Pancreas (tissue), 10 donors: ENCODE measurements at places on chromosomes 1 and 21. TPM values are rescaled to one million over a fixed set of nuclear protein-coding genes. Genes with fewer than 3 reads are reported as not detected.

KRTAP11-1 gene
- total RNA-seq: not detected

- H3K4me3 ChIP-seq: no peak overlapping the region
- no peaks in the 10 kb centered on the region for H3K27me3 ChIP-seq
- H3K36me3 ChIP-seq: no peaks in the 10 kb centered on the region
- DNase-seq: no peak
- H3K27ac ChIP-seq: no peak overlapping the region
Measured at GRCh38 chr1:61071205-61072130, 10.9 kb upstream of the NFIA start.

GRCh38 chr1:174743654-174744561, 255.8 kb upstream of the CACYBP start:
- DNase-seq: no peak
- H3K27ac ChIP-seq: no peak overlapping the region
- H3K36me3 ChIP-seq: no peaks in the 10 kb centered on the region
- no peaks in the 10 kb centered on the region for H3K4me1 ChIP-seq
- H3K27me3 ChIP-seq: no peaks in the 10 kb centered on the region

- H3K27me3 ChIP-seq: no peaks in the 10 kb centered on the region
- no peak for DNase-seq
- H3K27ac ChIP-seq: no peak overlapping the region
- no peaks in the 10 kb centered on the region for H3K36me3 ChIP-seq
- no peaks in the 10 kb centered on the region for H3K4me1 ChIP-seq
- no peak overlapping the region for H3K4me3 ChIP-seq
Measured at GRCh38 chr1:201754353-201754752, 74.6 kb upstream of the IPO9 start.

GRCh38 chr1:114178936-114179335, 25.3 kb upstream of the SYT6 start:
- no peak overlapping the region for H3K4me3 ChIP-seq
- H3K4me1 ChIP-seq: peaks cover 3% of the 10 kb centered on the region
- H3K36me3 ChIP-seq: no peaks in the 10 kb centered on the region
- no peak for DNase-seq
- H3K27ac ChIP-seq: no peak overlapping the region

CDA gene
- 0.49 TPM for total RNA-seq

DNA sequence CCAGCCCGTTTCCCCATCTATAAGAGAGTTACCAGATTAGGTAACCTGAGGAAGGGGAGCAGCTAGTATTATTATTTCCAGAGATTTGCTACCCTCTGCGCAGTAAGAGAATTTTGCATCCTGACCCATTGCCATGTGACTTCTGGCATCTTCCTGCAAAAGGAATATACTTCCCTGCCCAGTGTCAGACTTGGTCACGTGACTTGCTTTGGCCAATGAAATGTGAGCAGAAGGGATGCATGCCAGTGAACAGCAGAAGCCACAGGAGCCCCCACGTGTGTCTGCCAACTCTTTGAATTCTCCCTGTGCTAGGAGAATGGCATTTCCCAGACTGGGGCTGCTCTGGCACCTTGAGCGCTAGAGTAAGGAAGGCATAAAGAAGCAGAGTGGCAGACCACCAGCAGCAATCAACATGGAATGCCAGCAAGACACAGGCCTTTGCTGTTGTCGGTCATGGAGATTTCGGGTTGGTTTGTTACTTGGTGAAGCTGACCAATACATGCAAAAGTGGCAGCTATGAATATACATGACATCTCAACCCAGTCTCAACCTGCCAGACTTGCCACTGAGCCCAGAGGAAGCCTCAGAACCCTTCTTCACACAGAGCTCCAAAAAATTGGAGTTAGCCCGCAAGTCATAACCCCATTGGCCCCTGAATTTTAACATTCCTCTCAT, 26.4 kb upstream of the SDHB start:
- no peak overlapping the region for H3K4me3 ChIP-seq
- no peak overlapping the region for H3K27ac ChIP-seq
- DNase-seq: no peak
- no peaks in the 10 kb centered on the region for H3K4me1 ChIP-seq
- H3K36me3 ChIP-seq: no peaks in the 10 kb centered on the region
- H3K27me3 ChIP-seq: no peaks in the 10 kb centered on the region

DNA sequence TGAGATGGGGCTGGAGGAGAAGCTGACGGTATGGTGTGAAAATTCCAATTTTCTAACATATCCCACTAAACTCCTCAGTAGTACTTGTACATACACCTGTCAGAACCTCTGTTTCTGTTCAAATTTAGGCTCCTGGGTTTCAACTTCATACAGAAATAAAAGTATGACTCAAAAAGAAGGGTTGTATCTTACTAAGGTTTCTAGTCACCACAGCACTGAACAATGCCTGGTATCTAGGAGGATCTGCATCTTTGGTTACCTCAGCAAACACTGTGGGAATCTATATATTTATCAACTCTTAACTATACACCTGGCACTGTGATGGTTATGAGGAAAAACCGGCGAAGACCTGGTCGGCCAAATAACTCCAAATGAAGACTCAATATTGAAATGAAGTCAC, 13.8 kb downstream of the RBM34 start:
- no peak for DNase-seq
- H3K27me3 ChIP-seq: no peaks in the 10 kb centered on the region
- no peak overlapping the region for H3K27ac ChIP-seq
- H3K4me1 ChIP-seq: no peaks in the 10 kb centered on the region
- no peak overlapping the region for H3K4me3 ChIP-seq
- H3K36me3 ChIP-seq: no peaks in the 10 kb centered on the region

HES2 gene
- 0.31 TPM for total RNA-seq

DNA sequence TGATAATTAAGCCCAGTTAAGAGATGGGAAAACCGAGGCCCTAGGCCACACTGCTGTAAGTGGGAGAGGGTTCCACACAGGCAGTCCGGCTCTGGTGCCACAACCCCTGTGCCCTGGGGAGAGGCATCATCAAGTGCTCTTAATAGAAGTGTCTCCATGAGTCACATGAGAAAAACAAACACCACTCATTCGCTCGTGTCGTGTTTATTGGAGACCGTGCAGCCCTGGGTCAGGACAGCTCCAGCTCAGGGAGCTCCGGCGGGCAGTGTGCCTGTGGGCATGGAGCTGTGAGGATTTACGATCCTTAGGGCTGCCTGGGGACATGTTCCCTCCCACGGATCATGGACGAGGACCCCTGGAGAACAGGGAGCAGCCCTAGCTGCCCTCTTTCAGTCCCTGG, 658.5 kb downstream of the AJAP1 start:
- H3K36me3 ChIP-seq: no peaks in the 10 kb centered on the region
- H3K27me3 ChIP-seq: peaks cover 4% of the 10 kb centered on the region
- H3K4me3 ChIP-seq: no peak overlapping the region

GRCh38 chr1:59045137-59045536, 251.8 kb upstream of the FGGY start:
- no peak for DNase-seq
- H3K4me1 ChIP-seq: no peaks in the 10 kb centered on the region
- H3K4me3 ChIP-seq: no peak overlapping the region

SLC35F3 gene
- 1.4 TPM for total RNA-seq

DNA sequence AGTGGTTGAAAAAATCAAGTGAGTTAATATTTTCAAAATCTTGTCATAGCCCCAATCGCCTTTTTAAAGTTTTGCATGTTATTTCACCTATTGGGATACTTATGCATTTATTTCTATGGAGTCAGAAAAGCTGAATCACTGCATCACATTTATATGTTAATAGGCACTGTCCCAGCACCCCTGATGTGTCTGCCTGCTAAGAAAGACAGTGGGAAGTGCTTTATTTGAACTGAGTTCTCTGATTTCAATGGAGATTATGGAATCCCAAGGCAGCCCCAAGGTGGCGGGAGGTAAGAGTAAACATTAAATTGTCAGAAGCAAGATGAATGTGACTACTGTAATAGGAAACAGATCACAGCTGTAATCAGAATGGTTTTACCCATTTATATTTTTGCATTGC, 2225.7 kb downstream of the NCAM2 start:
- H3K27me3 ChIP-seq: no peaks in the 10 kb centered on the region
- no peak for DNase-seq
- H3K27ac ChIP-seq: no peak overlapping the region
- no peaks in the 10 kb centered on the region for H3K4me1 ChIP-seq
- H3K4me3 ChIP-seq: no peak overlapping the region

IL10 gene
- 0.81 TPM for total RNA-seq

DNA sequence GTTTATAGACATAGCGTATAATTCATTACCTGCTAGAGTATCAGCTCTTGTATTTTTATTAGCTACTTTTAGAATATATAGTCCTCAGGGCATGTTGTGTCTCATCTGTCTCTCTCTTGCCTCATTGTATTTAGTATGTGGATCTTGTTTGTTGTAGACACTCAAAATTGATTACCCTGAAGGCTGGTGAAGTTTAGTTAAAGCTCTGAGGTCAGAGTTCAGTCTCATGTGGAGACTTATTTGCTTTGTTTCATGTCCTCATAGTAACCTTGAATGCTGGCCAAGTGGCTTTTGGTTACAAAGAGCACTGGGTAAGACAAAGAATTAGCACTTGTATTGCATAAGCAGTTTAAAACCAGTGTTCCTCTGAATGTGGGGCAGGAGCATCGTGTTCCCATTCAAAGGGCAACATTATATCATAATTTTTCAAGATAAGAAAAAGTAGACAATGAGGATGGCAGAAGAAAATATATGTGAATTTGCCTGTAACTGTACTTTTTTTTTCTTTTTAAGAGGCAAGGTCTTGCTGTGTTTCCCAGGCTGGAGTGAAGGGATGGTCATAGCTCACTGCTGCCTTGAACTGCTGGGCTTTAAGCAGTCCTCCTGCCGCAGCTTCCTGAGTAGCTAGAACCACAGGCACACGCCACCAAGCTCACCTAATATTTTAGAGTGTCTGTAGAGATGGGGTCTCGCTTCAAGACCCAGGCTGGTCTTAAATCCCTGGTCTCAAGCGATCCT, 17.4 kb downstream of the CNST start:
- no peak overlapping the region for H3K4me3 ChIP-seq
- no peaks in the 10 kb centered on the region for H3K36me3 ChIP-seq

GRCh38 chr1:4110888-4111287, 210.8 kb upstream of the C1orf174 start:
- H3K27ac ChIP-seq: no peak overlapping the region
- DNase-seq: peak; percentile 26
- no peaks in the 10 kb centered on the region for H3K27me3 ChIP-seq
- no peak overlapping the region for H3K4me3 ChIP-seq
- no peaks in the 10 kb centered on the region for H3K4me1 ChIP-seq

- no peaks in the 10 kb centered on the region for H3K4me1 ChIP-seq
- H3K27ac ChIP-seq: no peak overlapping the region
- no peak for DNase-seq
- H3K27me3 ChIP-seq: no peaks in the 10 kb centered on the region
Measured at GRCh38 chr1:7862211-7863060, 9.6 kb upstream of the UTS2 start.

SPRTN gene
- 3.5 TPM for total RNA-seq

DNA sequence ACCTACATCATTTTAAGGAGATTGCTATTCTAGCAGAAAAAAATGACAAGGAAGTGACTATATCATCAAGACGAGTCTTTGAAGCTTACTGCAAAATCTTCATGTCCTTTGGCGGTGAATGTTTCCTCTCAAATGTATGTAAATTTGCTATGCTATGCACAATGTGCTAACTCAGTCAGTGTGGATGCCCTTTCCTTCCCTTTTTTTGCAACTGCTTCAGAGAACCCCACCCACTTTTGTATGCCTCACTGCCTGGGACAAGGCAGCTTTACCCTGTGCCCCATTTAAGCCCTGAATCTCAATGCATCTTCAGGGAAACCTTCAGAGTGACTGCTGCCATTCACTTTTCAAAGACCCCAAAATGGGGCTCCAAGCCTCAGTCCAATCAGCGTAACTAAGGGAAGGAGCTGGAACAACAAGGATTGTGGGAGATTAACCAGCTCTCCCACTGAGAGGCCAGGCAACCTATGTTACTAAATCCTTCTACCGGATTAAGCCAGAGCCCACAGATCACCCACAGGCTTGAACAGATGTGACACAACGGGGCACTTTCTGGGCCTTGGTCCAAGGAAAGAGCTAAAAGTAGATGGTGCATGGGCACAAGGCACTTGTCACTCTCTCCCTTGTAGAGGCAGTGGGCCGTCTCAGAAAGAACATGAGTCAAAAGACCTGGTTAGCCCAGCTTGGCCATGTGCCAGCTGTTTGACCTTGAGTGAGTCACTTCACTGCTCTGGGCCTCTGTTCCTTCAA, 154.4 kb downstream of the PLPP3 start:
- no peaks in the 10 kb centered on the region for H3K36me3 ChIP-seq
- no peaks in the 10 kb centered on the region for H3K27me3 ChIP-seq
- no peaks in the 10 kb centered on the region for H3K4me1 ChIP-seq
- H3K27ac ChIP-seq: no peak overlapping the region

DNA sequence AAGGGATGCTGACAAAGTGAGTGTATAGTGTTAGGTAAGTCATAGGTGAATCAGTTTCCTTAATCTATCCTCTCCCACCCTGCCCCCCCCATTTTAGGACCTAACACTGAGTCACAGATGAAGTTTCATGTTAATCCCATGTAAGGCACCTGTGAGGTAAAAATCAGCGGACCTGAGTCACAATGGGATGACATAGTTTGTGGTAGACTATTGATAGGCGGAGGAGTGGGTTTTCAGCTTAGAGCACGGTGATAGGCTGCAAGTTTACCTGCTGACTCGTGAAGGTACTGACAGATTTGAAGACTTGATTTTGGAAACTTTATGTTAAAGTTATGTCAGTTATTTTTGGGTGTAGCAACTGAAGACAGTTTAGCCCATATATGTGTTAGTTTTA, 1.7 kb downstream of the TOR1AIP1 start:
- DNase-seq: no peak
- H3K36me3 ChIP-seq: no peaks in the 10 kb centered on the region
- H3K4me1 ChIP-seq: peaks cover 10% of the 10 kb centered on the region
- H3K4me3 ChIP-seq: peak overlapping the region; percentile 61
- peak overlapping the region; percentile 100 for H3K27ac ChIP-seq
- H3K27me3 ChIP-seq: no peaks in the 10 kb centered on the region

SMG5 gene
- 15.9 TPM for total RNA-seq

LCE1F gene
- not detected for total RNA-seq

TNFRSF14 gene
- total RNA-seq: 10.3 TPM

DNA sequence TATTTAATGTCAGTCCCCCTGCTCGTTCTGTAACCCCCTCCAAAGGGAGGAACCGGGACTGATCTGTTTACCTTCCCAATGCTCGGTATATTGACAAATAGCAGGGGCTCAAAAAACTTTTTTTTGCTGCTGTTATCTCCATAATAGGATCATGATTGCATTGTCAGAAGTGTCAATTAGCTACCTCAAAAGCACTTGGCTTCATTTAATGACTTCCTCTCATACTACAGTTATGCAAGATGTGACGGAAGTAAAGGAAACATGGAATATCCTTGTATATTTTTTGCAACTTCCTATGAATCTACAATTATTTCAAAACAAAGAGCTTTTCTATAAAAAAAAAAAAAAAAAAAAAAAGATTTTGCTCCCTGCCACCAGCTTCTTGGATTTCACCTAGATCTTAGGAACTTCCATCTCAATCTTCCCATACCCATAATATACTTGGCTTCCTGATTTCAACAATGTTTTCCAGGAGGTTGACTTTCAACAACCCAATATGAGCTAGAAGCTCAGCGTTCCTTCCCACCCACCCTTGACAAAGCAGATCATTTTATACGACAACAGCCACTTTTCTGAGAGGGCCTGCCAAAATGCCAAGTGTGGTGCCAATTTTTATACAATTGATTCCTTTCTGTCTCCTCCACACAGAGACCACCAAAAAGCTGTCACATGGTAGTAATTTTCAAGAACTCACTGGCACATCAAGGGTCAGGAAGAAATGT, 71.7 kb downstream of the SETD4 start:
- H3K27me3 ChIP-seq: no peaks in the 10 kb centered on the region
- H3K27ac ChIP-seq: no peak overlapping the region
- no peak for DNase-seq

GRCh38 chr21:41701749-41702148, 65.1 kb downstream of the RIPK4 start:
- no peak overlapping the region for H3K4me3 ChIP-seq
- peaks cover 19% of the 10 kb centered on the region for H3K4me1 ChIP-seq
- no peaks in the 10 kb centered on the region for H3K36me3 ChIP-seq
- H3K27ac ChIP-seq: no peak overlapping the region
- DNase-seq: no peak
- no peaks in the 10 kb centered on the region for H3K27me3 ChIP-seq
